Lower lobe of right lung (tissue), 2 donors: ENCODE measurements at places on chromosomes 16 and 17. TPM values are rescaled to one million over a fixed set of nuclear protein-coding genes. Genes with fewer than 3 reads are reported as not detected.

Gene MTSS2
- total RNA-seq = 60.8 TPM

Gene CHRNE
- total RNA-seq = 0.71 TPM

DNA sequence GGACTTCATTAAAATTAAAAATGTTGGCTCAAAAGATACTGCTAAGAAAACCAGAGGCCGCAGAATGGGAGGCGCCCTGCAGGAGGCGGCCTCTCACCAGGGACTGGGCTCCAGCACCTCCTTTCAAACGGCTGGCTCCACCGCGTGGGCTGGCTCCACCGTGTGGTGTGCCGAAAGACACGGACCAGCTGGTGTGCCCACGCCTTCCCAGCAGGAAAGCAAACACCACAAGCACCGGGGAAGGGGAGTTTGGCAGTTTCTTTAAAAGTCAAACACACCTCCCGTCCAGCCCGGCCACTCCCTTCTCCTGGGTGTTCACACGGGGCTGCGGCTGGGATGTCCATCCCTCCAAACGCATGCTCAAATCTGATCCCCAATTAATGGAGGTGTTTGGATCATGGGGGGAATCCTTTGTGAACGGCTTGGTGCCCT lies 13.9 kb downstream of the HAGH start:
- DNase-seq = peak; percentile 87

DNA sequence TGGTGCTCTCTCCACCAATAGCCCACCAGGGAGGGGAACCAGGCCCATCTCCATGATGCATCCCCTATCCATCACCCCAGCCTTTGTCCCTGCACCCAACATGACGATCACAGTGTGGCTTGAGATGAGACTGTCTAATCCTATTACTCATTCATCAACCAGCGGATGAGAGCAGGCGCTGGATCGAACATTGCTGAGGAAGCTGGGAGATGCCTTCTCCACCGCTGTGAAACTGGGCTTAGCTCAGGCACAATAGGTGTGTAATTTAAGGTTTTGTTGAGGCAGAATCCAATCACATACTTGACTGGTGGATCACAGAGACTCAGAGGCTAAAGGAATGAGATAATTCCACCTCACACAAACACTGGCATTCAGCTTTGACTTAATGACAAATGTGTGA lies 64.6 kb upstream of the IRX3 start:
- DNase-seq = no peak

DNA sequence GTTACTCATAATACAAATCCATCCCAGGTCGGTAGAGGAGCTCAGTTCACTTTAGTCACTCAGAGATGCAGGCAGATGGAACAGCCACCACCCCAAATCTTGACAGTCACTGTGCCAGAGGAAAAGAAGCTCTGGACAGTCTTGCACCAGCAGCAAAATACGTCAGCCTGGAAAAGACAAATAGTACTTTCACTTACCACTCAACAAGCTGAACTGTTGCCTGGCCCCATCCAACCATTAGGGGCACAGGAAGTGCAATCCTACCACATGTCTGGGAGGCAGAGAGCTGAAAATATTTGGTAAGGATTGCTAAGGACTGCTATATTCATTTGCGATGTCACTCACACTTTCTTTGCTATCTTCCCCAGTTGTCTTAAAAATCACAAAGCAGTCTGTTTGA lies 239.1 kb upstream of the TOX3 start:
- no peak for DNase-seq

Gene HEATR9
- total RNA-seq = 0.21 TPM
